Stimulated activated CD4-positive, alpha-beta T cell treated with anti-CD3 and anti-CD28 coated beads, TNF-alpha, amount 100 ng/mL, for 24 hours (primary cell): ENCODE measurements at places on chromosomes 13 and 19.

DNA sequence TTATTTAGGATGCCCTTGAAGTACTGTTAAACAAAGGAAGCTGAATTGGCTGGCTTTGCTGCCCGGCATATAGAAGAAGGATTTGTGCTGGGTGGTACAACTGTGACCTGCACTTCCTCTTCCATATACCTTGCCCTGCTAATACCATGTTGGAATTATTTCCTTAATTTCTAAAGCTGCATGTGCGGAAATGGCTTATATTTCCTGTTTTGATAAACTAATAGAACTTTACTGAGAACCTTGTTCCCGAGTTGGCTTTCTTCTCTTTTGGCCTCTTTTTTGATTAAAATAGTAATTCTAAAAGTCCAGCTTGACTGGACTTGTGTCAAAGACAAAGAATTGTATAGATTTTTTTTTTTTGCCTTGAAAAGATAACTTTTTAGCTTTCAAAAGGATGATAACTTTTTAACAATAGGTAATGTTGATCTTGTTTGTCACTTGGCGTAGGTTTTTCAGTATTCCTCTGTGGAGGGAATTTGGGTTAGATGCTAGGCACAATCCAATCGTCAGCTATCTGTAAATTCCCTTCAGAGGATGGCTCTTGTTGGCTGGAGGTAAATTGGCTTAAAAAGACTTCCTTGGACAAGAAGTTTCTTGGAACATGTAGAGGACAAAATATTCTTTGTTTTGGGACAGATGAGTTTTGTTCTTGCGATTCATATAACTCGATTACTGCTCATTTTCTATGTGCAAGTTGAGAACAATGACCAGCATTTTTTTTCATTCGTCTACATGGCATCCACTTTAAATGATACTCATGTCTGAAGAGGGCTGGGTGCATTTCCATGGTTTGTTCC lies 41.4 kb downstream of the COL4A2 start:
- DNase-seq = no peak

- no peak for DNase-seq
These were observed 4.9 kb downstream of the LIPE start for GRCh38 chr19:42422092-42422900.

GRCh38 chr13:75258159-75258782 lies 223.7 kb downstream of the TBC1D4 start:
- no peak for DNase-seq

- DNase-seq = no peak
These were observed 76.1 kb downstream of the KL start for GRCh38 chr13:33092073-33092987.

- no peak for DNase-seq
These were observed 4.3 kb upstream of the LATS2 start for GRCh38 chr13:21065686-21066085.

- no peak for DNase-seq
These were observed 325.5 kb downstream of the KCNRG start for GRCh38 chr13:50340551-50341287.

GRCh38 chr13:46831588-46832194 lies 34.7 kb upstream of the ESD start:
- peak; percentile 2 for DNase-seq

DNA sequence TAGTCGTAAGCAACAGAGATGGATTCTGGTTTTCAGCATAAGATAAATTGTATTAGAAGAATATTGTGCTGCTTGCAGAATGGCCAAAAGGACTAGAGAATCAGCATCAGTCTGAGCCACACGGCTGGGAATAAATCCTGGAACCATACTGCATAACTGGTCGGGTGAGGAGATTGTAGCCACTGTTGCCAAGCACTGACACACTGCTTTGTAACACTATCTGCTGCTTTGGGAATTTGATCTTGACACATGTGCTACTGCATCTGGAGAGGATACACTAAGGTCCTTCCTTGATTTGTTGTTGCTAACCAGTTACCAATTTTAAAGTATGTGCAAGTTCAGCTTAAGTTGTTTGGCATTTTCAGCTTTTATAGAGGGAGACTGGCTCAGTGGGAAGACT lies 1.9 kb downstream of the HNRNPA1L2 start:
- no peak for DNase-seq

DNA sequence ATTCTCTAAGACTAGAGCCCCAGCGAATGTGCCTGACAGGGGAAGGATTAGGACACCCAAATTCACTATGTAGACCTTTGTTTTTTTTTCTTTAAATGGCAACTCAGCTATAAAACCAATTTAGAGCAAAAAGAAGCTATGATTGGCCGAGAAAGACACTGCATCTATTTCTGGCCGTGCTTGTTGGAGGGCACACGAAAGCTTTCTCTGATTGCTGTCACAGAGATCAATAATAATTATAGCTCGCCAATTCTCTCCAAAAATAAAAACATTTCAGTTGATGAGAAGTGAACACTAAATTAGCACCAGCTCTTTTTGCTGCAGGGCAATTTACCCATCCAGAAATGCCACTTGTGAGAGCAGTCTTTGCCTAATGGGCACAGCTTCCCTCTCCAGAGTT lies 31.2 kb downstream of the CBY2 start:
- DNase-seq = no peak

- DNase-seq = no peak
These were observed 53.7 kb downstream of the COMP start for GRCh38 chr19:18737337-18737953.

DNA sequence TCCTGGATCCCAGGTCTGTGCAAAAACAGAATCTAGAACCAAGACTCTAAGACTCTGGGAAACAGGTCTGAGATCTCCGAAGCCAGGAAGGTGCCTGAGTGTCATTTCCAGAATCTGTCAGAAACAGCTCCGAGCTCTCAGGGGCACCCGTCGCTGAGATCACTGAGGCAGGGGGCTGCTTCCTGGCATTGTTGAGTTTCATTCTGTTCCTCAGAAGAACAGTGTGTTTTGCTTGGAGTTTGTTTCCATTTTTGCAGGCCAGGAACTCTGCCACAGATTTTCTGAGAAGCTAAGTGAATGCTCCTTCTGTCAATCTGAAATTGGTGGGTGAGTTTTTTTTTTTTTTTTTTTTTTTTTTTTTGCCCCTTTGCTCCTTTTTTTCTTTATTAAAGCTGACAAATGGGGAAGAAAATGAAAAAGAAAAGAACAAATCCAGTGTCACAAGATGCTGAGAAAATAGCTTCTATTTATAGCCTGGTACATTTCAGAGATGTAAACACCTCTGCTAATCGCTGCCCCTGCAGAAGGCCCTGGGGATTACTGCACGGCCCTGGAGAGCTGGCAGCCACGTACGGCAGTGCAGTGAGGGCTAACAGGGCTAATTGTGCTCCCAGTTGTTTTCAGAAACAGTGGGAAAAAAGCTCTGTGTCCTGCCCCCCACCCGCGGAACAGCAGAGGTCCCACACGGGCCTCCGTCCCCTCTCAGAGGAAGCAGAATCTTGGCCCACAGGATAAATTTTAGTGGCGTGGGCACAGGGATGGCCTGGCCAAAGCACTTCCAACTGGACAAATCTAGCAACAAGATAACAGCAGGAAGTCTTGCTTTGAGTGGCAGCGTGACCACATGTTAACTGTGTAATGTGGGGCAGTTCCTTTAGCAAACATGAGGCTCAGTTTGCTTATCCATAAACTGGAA lies 237.6 kb upstream of the IRS2 start:
- no peak for DNase-seq

GRCh38 chr13:45833663-45834375 lies 17.7 kb downstream of the SIAH3 start:
- no peak for DNase-seq

DNA sequence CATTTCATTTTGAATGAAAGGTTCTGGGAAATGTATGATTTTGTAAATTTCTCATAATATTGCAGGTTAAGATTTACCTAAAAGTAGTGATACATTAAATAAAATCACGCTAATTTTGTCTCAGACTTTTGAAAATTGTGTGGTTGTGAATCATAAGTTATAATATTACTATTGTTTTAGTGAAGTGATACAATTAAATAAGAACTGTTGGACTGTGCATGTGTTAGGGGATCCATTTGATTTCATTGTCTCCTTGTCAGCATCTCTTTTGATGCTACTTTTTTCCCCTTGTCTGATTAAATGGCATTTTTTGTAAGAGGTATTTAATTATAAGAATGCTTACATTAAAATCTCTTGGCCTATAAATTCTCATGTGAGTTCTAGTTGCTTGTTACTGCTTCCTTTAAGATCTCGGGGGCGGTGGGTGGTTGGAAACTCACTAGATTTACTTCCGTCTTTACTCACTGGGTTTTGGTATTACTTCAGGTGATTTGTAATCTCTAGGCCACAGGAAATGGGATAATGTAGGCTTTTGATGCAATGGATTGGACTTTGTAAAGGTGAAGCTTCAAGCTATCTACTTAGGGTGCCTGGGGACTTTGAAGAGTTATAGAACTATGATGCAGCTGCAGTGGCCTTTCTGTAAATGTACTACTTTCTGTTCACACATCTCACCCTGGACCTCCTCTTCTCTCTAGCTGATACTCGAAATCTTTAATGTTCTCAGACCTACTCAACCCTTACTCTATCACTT lies 66.5 kb downstream of the PAN3 start:
- DNase-seq = peak; percentile 14

DNA sequence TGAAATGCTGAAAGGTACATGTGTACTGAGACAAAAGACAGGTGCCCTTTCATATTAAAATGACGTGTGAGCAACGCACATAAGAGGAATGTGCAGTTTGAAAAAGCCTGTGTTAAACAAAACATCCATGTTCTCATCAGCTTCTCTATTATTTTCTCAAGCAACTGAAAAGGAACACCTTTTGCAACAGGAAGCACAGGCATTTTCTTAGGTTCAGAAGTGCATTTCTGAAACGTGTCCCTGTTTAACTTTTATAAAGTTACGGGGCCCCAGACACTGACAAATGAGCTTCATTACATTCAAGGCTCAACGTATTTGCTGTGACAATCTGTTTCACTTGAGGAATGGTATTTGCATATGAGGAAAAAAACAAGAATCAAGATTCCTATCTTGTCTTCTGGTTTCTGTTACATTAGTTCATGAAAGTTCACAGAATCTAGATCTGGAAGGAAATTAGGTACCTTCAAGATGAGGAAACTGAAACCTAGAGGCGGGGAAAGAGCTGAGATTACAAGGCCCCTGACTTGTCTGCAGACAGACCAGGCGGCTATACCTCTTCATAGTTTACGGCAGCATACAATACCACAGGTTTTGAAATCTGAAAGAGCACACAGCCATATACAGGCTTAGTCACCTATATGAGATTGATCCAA lies 431.7 kb downstream of the KLF12 start:
- DNase-seq = no peak

- no peak for DNase-seq
These were observed 65.6 kb downstream of the UFM1 start for GRCh38 chr13:38415233-38415632.

DNA sequence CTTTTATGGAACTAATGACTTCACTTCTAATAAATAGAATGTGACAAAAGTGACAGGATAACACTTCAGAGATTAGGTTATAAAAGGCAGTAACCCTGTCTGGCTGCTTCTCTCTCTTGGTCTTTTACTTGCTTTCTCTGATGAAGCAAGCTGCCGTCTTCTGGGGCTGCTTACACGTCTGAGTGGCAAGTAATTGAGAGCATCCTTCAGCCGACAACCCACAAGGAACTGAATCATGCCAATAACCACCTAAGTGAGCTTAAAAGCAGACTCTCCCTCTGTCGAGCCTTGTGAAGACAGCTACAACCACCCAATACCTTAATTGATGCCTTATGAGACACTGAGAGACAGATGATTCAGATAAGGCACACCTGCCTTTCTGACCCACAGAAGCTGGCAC lies 1091.2 kb downstream of the SLITRK1 start:
- DNase-seq = no peak

GRCh38 chr13:113013303-113013702 lies 44.3 kb downstream of the MCF2L start:
- no peak for DNase-seq

GRCh38 chr19:30086916-30087315 lies 144.9 kb downstream of the URI1 start:
- DNase-seq = no peak

DNA sequence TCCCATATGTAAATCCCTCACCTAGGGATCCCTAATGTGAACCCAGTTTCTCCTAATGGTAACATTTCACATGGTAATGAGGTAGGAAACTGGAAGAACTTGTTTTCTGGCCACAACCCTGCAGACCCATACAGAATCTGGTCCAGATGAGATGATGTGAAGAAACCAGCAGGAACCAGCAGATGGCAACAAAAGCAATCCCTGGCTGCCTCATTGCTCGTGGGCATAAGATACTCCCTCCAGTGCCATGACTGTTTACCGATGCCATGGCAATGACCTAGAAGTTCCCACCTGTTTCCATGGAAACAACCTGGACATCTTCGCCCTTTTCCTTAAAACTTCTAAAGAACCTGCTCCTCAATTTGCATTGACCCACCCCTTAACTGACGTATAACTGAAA lies 1.4 kb upstream of the CD209 start:
- no peak for DNase-seq

- no peak for DNase-seq
These were observed 3.2 kb downstream of the ZNF787 start for GRCh38 chr19:56117889-56118288.

GRCh38 chr13:52356327-52356726 lies 49.6 kb downstream of the THSD1 start:
- no peak for DNase-seq

DNA sequence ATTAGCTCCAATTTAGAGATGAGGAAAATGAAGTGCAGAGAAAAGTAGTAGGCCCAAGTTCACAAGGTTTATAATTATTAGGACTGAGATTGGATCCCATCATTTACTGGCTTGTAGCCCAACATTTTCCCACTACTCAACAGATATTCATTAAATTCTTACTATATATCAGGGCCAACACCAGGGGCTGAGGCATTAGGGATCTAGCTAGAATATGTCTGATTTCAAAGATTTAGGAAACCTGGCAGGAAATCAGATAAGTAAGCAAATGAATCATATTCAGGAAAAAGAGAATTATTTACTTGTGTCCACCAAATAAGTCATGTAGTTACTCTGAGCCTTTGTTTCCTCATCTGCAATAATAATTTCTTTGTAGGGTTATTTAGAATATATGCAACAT lies 94.3 kb downstream of the OXGR1 start:
- DNase-seq = no peak

- DNase-seq = no peak
These were observed 9.6 kb downstream of the RNF126 start for GRCh38 chr19:653425-653824.
